T-helper 2 cell treated with Interferon-gamma antibody and Interleukin-4, amounts not matched to agents 5 μg/mL and 100 μg/mL, for 36 hours (primary cell): ENCODE measurements at places on chromosomes 1 and 21.

GRCh38 chr1:5998906-5999301 lies 6.7 kb upstream of the NPHP4 start:
- no peak overlapping the region for H3K27ac ChIP-seq
- DNase-seq: no peak
- peaks cover 2% of the 10 kb centered on the region for H3K36me3 ChIP-seq
- no peaks in the 10 kb centered on the region for H3K27me3 ChIP-seq

- no peak overlapping the region for H3K4me3 ChIP-seq
- no peaks in the 10 kb centered on the region for H3K4me1 ChIP-seq
- H3K27ac ChIP-seq: no peak overlapping the region
- H3K27me3 ChIP-seq: no peaks in the 10 kb centered on the region
- DNase-seq: no peak
These were observed 37.9 kb downstream of the CRB1 start for GRCh38 chr1:197305925-197306324.

DNA sequence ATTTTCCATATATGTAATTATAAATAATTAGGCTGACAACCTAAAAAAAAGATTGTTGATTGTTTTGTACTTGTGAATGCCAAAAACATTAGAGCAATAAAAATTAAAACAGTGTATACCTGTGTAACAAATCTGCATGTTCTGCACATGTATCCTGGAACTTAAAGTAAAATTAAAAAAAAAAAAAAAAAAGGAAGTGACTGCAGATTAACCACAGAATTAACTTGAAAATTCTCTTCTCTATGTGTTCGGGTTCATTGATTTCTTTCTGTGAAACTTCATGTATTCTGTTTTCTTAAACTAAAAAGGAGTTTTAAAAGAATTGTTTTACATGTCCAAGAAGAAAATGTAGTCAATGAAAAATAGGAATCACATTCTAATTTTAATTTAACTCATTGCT lies 95.7 kb downstream of the FASLG start:
- no peak for DNase-seq
- H3K27ac ChIP-seq: no peak overlapping the region
- H3K4me1 ChIP-seq: peaks cover 12% of the 10 kb centered on the region
- no peak overlapping the region for H3K4me3 ChIP-seq

DNA sequence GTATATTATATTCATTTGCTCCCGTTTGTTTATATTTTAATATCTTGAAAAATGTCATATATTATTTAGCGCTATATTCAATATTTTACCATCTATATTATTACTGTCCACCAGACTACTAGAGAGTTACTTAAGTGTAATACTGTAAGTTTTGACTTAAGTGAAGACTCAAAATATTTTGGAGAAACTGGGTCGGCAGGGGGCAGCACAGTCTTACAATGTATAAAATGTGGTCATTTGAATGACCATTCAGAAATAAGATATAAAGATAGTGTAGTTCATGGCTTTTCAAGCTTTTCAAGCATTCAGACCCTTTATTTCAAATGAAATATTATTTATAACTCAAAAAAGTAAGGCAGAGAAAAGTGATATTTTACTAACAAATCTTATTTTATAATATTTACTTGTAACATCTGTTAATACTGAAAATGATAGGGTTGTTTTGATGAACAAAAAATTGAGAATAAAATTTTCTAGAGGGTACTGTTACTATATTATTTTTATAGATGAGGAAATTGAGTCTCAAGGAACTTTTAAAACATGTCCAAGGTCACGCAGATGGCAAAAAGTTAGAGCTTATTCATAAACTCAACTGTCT lies 89.0 kb upstream of the SERTAD4 start:
- no peaks in the 10 kb centered on the region for H3K27me3 ChIP-seq
- no peaks in the 10 kb centered on the region for H3K4me1 ChIP-seq
- no peak overlapping the region for H3K27ac ChIP-seq

GRCh38 chr21:34890724-34891612 lies 158.1 kb downstream of the RUNX1 start:
- no peak for DNase-seq
- H3K27ac ChIP-seq: peak overlapping the region; percentile 31
- peaks cover 35% of the 10 kb centered on the region for H3K4me1 ChIP-seq
- H3K4me3 ChIP-seq: peak overlapping the region; percentile 61
- peaks cover 2% of the 10 kb centered on the region for H3K27me3 ChIP-seq

GRCh38 chr1:210910020-210910575 lies 223.8 kb downstream of the KCNH1 start:
- no peaks in the 10 kb centered on the region for H3K36me3 ChIP-seq
- DNase-seq: no peak
- no peak overlapping the region for H3K4me3 ChIP-seq
- H3K4me1 ChIP-seq: no peaks in the 10 kb centered on the region
- no peak overlapping the region for H3K27ac ChIP-seq

DNA sequence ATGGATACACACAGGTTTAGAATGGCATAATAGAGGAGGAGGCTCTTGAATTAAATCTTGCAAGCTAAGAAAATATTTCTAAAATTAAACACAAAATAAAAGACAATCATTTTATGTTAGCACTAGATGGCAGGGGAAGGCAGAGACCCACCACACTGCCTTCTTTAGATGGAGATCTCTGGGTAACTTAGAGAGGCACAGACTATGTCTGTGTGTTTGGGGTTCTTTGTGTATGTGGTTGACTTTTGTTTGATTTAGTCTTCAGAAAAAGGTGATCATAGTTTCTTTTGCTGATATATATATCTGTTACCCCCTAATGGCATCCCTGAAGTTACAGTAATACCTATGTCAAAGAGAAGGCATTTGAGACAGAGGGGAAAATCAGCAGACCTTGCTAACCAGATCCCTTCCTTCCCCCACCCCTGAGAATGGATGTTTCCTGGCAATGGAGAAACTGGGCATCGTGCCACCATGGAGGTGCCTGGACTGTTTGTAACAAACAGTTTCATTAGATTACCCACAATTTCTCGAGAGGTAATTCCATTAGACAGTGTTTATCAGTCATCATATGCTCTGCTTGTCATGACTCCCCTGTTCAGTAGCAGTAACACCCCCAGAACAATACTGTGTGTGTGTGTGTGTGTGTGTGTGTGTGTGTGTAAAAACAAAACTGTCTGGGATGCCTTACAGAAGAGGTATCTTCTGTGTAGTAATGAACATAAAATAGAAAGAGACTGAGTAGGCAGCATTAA lies 228.3 kb upstream of the DEPDC1 start:
- H3K4me1 ChIP-seq: no peaks in the 10 kb centered on the region
- DNase-seq: no peak
- H3K27me3 ChIP-seq: no peaks in the 10 kb centered on the region
- no peaks in the 10 kb centered on the region for H3K36me3 ChIP-seq

GRCh38 chr1:151720125-151720524 lies 1.2 kb upstream of the RIIAD1 start:
- peaks cover 21% of the 10 kb centered on the region for H3K4me1 ChIP-seq
- peak overlapping the region; percentile 78 for H3K4me3 ChIP-seq
- no peak for DNase-seq
- H3K27ac ChIP-seq: no peak overlapping the region
- peaks cover 80% of the 10 kb centered on the region for H3K27me3 ChIP-seq

GRCh38 chr1:242002072-242002471 lies 3.2 kb upstream of the MAP1LC3C start:
- no peaks in the 10 kb centered on the region for H3K27me3 ChIP-seq
- no peaks in the 10 kb centered on the region for H3K36me3 ChIP-seq
- no peak overlapping the region for H3K4me3 ChIP-seq
- H3K4me1 ChIP-seq: peaks cover 4% of the 10 kb centered on the region
- no peak for DNase-seq

- no peak overlapping the region for H3K27ac ChIP-seq
- no peak for DNase-seq
- H3K4me1 ChIP-seq: peaks cover 38% of the 10 kb centered on the region
- H3K27me3 ChIP-seq: peaks cover 2% of the 10 kb centered on the region
These were observed 4.3 kb downstream of the INTS7 start for GRCh38 chr1:212030936-212031528.

- H3K36me3 ChIP-seq: no peaks in the 10 kb centered on the region
- H3K27me3 ChIP-seq: peaks cover 8% of the 10 kb centered on the region
- H3K27ac ChIP-seq: no peak overlapping the region
These were observed 7.0 kb upstream of the GREM2 start for GRCh38 chr1:240618946-240619345.

DNA sequence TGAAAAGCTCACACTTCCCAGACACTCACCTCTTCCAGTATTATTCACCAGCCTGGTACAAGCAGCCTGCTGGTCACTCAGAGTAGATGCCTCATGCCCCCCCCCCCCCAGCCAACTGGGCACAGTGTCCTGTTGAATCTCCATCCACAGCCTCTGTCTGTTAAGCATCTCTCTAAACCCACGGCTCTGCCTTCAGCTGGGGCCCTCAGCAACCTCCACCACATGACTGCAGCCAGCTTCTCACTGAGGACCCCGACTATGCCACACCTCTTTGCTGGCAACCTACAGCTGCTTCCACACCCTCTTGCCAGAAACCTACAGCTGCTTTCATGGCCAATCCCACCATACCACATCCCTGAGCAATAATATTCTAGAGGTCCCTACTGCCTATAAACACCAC lies 113.1 kb downstream of the RHOU start:
- peaks cover 12% of the 10 kb centered on the region for H3K27me3 ChIP-seq
- DNase-seq: no peak
- no peaks in the 10 kb centered on the region for H3K4me1 ChIP-seq
- H3K36me3 ChIP-seq: no peaks in the 10 kb centered on the region
- no peak overlapping the region for H3K4me3 ChIP-seq
- no peak overlapping the region for H3K27ac ChIP-seq

DNA sequence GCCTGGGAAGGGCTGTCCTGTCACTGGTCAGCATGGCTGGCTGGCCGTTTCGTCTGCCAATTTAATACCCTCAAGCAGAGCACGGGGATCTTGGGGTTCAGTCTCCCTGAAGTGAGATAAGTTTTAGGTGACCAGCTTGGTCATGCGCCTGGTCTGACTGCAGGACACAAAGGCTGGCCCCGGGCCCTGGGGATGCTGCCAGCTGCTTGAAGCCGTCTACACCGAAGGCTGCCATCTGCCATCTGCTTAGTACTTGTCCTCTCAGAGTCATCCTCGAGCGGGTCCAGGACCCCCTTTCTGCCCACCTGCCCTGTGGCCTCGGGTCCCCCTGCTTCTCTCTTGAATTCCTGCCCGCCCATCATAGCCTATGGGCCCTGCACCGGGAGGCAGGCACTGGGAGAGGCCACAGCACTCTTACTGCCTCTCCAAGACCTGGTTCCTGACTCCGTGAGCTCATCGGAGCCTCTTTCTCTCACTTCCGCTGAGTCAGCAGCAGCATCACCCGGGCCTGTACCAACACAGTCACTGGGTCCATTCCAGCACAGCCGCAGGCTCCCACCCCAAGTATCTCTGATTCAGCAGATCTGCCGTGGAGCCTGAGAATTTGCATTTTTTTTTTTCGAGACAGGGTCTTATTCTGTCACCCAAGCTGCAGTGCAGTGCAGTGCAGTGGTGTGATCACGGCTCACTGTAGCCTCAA lies 7.0 kb downstream of the FBLIM1 start:
- H3K36me3 ChIP-seq: no peaks in the 10 kb centered on the region
- peaks cover 12% of the 10 kb centered on the region for H3K27me3 ChIP-seq
- no peak for DNase-seq
- no peaks in the 10 kb centered on the region for H3K4me1 ChIP-seq
- H3K27ac ChIP-seq: no peak overlapping the region

GRCh38 chr1:112935461-112936111 lies 20.4 kb downstream of the SLC16A1 start:
- H3K4me3 ChIP-seq: peak overlapping the region; percentile 57
- no peak for DNase-seq
- H3K36me3 ChIP-seq: peaks cover 9% of the 10 kb centered on the region
- no peaks in the 10 kb centered on the region for H3K27me3 ChIP-seq
- peak overlapping the region; percentile 85 for H3K27ac ChIP-seq

DNA sequence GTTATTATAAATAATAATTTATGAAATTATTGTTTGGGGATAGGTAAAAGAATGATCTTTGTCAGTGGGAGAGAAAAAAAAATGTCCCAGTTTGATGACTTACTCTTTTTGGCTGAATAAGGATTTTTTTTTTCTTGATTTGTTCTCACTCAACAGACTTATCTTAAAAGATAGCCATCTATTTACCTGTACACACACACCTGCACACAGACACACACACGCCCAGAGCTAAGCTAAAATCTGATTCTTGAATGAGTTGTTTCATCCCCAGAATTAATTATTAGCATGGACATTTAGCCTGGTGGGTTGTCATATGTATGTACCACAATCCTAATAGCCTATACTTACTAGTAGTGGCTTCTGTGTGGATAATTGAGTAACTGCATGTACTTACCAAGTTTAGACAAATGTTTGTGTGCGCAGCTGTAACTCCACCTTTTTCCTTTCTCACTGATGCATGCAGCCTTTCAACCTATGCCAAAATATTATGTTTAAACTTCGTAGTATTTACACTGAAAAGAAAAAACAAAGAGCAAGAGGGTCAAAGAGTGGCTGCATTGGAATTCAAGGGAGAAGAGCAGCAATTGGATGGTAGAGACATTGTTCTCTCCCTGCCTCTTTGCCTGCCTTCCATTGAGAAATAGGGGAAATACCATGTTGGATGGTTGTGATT lies 174.3 kb downstream of the ADGRL2 start:
- no peak for DNase-seq
- no peaks in the 10 kb centered on the region for H3K36me3 ChIP-seq
- H3K27ac ChIP-seq: no peak overlapping the region
- H3K27me3 ChIP-seq: no peaks in the 10 kb centered on the region
- H3K4me1 ChIP-seq: no peaks in the 10 kb centered on the region

DNA sequence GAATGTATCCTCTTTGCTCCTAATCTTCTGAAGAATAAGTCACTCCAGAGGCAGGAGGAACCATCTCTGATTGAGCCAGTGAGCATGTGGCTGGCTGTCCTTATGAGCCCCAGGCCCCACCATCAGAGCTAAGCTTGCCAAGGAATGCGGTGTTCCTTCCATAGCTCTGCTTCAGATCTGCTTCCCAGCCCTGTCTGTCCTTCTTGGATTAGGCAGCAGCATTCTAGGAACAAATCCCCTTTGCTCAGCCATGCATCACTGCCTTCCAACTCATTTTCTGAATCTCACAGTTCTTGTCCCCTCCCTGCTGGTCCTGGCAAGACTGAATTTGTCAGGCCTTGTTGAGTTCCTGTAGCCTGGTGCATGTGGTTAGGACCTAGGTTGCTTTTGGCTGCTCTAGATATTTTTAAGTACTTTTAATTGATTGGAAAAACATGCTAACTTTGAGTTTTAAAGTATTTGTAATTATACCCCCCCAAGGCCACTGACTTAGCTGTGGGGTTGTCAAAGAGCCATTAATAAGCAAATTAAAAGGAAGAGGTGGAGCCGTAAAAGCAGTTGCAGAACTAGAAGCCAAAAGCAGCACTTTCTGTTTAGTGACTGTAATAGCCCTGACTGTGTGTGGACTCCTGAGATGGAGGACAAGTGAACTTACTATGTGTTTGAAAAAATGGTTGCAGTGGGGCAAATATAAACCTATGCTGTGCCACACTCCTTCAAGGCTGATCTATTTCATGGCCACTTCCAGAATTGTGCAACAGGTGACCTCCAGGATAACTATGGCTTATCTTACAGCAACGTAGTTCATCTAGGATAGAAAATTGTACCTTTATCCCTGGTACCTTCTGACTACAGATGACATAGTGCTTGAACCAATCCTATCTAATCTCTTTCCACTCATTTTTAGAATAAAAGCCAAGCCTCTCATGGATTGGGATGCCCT lies 61.3 kb upstream of the BACH1 start:
- no peak overlapping the region for H3K4me3 ChIP-seq
- peaks cover 16% of the 10 kb centered on the region for H3K27me3 ChIP-seq
- H3K36me3 ChIP-seq: no peaks in the 10 kb centered on the region
- no peak overlapping the region for H3K27ac ChIP-seq
- no peak for DNase-seq
